Activated T-helper 2 cell treated with anti-CD3 and anti-CD28 coated beads, Interferon-gamma antibody, Interleukin-2, Interleukin-4, amounts not matched to agents 10 μg/mL and 5 μg/mL and 100 μg/mL, durations not matched to agents 14 hours and 24 hours and 36 hours (primary cell): ENCODE measurements at places on chromosomes 6 and 20. TPM values are rescaled to one million over a fixed set of nuclear protein-coding genes. Genes with fewer than 3 reads are reported as not detected.

DNA sequence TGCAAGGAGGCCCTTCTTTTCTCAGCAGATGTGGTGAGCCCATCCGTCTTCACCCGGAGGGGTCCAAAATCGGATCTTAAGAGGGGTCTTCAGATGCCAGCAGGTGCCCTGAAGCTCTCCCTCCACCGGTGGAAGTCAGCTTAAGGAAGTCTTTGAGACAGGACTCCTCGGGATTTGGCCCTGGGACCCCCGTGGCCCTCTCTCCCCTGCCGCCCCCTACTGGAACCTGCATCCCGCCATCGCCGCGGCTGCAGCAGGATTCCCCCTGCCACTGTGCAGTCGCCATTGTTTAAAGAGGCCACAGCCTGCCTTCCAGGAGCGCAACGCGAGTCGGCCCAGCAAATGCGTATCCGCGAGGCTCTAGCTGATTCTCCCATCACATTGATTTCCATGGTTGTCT, 292.5 kb upstream of the ZNF337 start:
- no peak for DNase-seq

GRCh38 chr6:147588469-147588868, 80.0 kb downstream of the SAMD5 start:
- DNase-seq, result no peak

DNA sequence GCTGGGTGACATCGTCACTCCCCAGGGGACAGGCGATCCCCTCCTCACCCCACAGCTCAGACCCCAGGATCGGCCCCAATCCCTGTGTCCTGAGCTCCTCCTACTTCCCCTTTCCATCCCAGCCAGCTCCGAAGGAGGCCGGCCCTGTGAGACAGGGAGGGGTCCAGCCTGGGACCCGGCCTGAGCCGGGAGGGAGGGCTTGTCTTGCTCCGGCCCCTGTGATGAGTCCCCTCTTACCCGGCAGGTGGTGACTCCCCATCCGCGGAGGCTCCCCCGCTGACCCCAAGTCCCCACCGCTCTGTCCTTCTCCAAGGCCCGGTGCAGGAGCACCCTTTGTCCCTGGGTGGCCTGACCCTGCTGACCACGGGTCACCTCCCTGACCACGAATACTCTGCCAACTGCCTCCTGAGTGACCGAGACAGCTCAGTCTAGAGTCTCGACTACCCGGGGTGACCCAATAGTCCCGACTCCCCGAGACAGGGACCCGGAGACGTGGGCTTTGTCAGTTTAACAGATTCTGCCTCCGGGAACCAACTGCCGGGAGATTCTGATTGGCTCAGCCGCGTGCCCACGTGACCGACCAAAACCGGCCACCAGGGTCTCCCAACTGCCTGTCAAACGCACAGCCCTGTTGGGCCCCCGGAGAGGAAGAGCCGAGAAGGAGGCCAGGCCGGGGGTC, 187.4 kb upstream of the PROKR2 start:
- no peak for DNase-seq

TUBB1 gene
- total RNA-seq, result not detected in 2 replicates

DNA sequence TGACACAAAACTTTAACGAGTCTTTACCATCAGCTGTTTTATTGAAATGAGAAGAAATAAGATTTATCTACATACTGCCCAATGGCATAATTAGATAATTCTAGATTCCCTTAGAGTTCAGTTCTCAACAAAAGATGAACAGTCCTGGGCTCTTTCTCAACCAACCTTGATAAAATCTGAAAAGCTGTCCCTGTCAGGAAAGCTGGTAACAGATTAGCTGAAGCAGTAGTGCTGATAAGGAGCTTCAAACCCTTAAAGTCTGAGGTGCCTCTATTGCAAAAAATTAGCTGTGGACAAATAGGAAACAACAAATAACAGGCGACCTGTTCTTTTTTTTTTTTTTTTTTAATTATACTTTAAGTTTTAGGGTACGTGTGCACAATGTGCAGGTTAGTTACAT, 35.9 kb upstream of the FAM135A start:
- DNase-seq, result no peak

DNA sequence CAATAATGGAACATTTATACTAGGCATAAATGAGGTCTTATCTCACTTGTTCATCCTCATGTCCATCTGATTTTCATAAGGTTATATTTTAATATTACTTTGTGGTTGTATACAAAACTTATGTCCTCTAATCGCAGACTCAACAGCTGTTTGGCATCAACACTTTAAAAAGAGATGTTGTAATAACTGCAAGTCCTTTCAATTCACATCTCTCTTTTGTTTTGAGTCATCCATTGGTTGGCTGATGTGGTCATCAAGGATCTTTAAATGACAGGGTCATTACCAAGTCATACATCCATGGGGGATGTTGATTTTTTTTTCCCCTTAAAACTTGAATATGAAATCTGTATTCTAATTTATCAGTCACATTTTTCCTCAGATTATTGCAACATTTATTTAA, 299.4 kb upstream of the NRSN1 start:
- DNase-seq, result no peak
